Stomach (tissue), 19 donors: ENCODE measurements at places on chromosomes 3 and 15. TPM values are rescaled to one million over a fixed set of nuclear protein-coding genes. Genes with fewer than 3 reads are reported as not detected.

DNA sequence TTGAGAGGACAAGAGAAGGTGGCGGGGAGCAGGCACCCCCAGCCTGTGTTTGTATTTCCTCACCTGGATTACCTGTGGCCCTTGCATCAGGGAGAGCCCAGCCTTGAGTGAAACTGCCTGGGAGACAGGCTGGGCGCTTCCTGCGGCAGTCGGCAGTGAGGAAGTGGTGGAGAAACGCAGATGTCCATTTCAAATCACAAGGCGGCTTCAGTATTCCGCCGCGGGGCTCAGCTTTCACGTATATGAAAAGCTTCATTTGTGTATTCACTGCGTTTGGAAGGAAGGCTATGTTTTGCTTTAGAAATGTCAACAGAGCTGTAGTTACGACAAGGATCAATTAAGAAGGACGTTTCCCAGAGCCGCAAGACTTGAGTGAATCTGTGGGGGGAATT lies 167.4 kb upstream of the CTDSPL start:
- no peak for DNase-seq

Gene DAPK2
- total RNA-seq = 16.3 TPM

Gene P2RY1
- 29.0 TPM for total RNA-seq

DNA sequence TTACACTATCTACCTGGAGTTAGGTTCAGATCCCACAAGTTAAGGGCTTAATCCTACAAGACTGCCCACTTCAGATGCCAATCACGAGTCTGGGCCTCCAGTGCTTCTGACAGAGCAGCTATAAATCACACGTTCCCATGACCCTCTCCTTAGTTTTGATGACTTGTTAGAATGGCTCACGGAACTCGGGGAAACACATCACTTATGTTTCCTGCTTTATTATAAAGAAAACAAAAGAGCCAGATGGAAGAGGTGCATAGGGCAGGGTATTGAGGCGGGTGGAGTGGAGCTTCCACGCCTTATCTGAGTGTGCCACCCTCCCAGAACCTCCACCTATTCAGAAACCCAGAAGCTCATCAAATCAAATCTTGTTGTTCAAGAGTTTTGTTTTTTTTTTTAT lies 170.8 kb downstream of the MOBP start:
- DNase-seq = no peak

Gene ADGRG7
- total RNA-seq = not detected

GRCh38 chr15:69724333-69724732 lies 271.7 kb downstream of the RPLP1 start:
- no peak for DNase-seq
